ENCODE measurements at places on chromosomes 6 and 20.

DNA sequence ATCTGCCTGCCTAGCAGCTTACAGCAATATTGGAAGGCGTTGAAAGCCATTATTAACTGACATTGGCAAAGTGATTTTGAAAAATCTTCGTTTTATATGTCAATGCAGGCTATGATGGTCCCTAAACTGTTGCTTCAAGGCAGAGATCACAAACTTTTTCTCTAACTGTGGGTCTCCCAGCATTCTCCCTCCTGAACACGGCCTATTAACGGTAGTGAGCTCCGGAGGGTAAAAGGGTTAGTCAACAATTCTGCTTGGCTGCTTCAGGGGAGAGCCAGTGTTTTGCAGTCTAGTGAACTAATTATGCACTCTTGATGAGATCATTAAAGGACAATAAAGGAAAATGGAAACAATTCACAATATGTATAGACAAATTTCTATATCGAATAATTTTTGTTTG is 261.8 kb upstream of the QKI start:
- DNase-seq, result no peak

- no peak for DNase-seq
Observed at GRCh38 chr6:74857157-74857556, 348.7 kb downstream of the COL12A1 start.

GRCh38 chr6:169490830-169491229 is 211.0 kb downstream of the WDR27 start:
- no peak for DNase-seq

GRCh38 chr20:6178537-6178936 is 55.7 kb upstream of the FERMT1 start:
- no peak for DNase-seq

DNA sequence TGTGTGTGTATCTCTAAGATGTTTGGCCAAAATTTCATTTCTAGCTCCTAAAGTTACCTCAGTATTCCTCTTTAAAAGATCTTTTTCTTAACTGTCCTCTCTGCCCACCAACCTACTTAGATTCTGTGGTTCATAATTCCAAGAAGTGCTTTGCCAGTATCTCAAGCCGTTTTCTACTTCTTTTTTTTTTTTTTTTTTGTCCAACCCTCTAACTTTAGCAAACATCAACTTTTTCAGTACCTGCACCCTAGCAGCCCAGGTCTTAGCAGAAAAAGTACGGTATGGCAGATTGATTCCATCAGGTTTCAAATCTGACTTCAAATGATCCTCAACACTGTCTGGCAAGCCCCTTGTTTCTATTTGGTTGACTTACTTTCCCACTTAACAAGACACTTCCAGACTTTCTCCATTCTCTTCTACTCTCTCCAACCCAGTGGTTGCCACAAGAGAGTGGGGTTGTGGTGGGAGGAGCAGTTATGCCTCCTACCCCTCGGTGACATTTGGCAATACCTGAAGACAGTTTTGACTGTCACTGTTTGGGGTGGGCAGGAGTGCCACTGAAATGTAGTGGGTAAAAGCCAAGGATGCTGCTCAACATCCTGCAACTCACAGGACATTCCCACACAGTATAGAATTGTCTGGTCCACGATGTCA is 10.8 kb upstream of the MAN1A1 start:
- DNase-seq, result no peak

DNA sequence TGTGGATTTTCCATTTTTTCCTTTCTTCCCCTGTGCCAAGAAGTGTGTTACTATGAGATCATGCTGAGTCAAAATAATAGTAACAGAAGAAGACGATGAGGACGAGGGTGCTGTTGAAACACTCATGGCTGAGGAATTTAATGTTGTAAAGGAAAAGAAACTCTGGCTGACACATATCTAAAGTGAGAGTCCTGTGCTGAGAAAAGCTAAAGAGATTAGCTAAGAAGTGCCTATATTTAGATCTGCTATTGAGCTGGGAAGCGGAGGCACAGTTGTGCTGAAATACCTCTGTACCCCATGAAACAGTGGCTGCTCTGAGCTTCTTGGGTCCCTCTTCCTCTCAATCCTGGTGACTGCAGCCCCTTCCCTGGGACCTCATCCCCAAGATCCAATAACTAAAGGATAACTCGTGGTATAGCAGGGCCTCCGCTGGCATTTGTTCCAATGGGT is 1.1 kb upstream of the SYTL3 start:
- no peak for DNase-seq

- DNase-seq, result no peak
Observed at GRCh38 chr6:165562421-165563090, 100.5 kb downstream of the PDE10A start.

DNA sequence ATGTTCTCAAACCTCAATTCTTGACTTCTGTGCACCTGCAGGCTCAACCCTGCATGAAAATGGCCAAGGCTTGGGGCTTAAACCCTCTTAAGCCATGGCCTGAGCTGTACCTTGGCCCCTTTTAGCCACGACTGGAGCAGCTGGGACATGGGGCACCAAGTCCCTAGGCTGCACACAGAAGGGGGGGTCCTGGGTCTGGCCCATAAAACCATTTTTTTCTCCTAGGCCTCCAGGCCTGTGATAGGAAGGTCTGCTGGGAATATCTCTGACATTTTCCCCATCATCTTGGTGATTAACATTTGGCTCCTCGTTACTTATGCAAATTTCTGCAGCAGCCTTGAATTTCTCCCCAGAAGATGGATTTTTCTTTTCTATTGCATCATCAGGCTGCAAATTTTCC is 119.4 kb upstream of the VGLL2 start:
- DNase-seq, result no peak

- DNase-seq, result no peak
Observed at GRCh38 chr20:37231947-37232630, 29.5 kb downstream of the GHRH start.

DNA sequence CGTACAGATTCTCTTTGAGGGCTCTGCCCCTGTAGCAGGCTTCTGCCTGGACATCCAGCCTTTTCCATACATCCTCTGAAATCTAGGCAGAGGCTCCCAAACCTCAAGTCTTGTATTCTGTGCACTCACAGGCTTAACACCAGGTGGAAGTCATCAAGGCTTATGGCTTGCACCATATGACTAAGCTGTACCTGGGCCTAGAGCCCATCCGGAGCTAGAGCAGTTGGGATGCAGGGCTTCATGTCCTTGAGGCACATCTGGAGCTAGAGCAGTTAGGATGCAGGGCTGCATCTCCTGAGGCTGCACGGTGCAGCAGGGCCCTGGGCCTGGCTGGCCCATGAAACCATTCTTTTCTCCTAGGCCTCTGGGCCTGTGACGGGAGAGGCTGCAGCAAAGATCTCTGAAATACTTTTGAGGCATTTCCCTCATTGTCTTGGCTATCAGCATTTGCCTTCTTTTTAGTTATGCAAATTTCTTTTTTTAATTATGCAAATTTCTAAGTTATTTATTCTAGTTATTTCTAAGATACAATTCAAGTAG is 98.7 kb downstream of the CD24 start:
- no peak for DNase-seq

- no peak for DNase-seq
Observed at GRCh38 chr6:12351672-12352071, 61.5 kb downstream of the EDN1 start.

DNA sequence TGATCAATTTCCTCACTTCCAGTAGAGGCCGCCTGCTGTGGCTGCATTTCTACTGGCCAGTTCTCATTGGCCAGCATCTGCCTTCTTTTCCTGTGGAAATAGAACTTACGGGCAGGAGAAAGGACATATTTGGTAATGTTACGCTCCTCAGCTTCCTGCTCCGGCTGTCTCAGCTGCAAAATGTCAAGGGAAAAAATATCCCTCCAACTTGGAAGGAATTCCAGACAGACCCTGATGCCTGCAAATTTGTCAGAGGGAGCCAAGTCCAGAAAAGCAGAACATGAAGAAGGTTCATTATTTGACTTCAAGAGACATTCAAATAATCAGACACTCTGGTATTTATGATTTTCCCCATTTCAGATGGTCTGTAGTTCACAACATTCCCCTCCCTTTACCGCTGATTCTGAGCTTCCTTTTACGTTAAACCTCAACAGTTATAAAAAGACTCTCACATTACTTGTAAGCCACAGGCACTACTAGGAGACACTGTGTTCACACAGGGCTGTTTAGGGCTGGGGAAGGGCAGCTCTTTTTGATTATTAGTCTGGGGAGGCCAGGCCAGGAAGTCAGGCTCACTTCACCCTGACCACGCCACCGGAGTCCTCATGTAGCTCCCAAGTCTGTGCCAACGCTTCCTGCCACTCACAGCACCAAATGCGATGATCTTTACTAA is 179.6 kb upstream of the CCN2 start:
- DNase-seq, result no peak

GRCh38 chr20:10565922-10566897 is 107.6 kb downstream of the JAG1 start:
- DNase-seq, result no peak

- DNase-seq, result no peak
Observed at GRCh38 chr20:47686545-47686944, 98.7 kb downstream of the SULF2 start.

DNA sequence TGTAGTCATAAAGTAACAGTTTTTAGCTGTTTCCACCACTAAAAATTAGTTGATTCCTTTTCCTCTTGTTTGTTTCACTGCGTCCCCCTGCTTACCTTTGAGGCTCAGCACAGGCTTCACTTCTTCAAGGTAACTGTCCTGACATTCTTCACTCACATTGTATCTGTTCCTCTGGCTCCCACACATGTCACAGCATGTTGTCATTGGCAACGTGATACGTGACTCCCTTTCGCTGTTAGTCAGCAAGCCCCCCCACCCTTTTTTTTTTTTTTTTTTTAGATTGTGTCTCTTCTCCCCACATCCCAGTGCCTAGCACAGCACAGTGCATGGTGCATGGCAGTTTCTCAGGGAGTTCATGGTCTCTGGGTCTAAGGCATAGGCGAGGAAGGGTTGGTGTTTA is 13.3 kb downstream of the VAPB start:
- DNase-seq, result no peak

- DNase-seq, result no peak
Observed at GRCh38 chr6:158938811-158939254, 61.2 kb downstream of the RSPH3 start.

- DNase-seq, result no peak
Observed at GRCh38 chr20:41086402-41087324, 50.7 kb upstream of the PLCG1 start.

DNA sequence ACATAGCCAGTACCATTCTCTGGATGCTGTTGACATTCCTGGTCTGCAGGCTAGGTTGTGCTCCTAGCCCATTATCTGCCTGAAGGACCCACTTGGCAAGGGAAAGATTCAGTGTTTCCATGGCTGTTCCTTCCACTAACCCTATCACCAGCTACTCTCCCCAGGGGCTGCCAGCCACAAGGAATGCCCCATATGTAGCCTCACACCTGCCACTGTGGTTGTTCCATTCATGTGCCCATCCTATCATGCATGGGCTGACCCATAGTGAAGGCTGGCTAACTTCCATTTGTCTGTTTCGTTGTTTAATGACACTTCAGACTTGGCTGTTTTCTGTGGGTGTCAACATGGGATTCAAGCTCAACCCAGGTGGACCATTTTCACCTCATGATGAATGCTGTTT is 25.6 kb upstream of the HLA-A start:
- no peak for DNase-seq

DNA sequence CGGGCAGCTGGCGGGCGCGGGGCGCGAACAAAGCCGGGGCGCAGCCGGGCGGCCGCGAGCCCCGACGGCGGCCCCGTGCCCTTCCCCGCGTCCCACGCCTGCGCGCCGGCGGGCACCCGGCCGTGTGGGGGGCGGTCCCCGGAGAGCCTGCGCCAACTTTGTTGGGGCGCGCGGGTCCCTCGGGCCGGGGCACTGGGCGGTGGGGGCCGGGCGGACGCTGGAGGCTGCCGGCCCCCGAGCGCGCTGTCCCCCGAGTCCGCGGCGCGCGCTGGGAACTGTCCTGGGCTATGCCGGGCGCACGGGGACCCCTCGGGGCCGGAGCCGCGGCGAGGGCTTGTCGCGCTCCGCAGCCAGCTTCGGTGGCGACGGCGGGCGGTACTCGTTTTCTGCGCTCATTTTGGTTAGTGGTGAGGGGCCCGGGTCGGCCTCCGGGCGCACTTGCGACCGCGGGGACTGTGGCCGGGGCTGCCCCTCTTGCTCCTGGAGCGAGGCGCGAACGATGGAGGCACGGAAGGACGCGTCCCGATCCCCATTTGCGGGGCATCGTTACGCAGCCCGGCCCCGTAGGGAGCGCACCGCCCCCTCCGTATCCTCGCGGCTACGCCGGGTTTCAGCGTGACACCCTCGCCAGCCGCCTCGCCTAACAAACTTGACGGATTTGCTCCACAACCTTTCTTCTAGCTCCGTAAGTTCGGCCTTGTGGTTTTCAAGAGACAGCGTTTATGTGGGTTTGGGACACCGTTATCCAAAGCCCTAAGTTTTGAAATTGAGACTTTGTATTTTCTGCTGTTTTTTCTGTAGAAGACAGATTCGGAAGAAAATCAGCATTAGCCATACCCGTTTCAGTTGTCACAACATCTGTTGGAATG is 622 bp downstream of the SS18L1 start:
- peak; percentile 48 for DNase-seq

GRCh38 chr20:2163312-2163711 is 61.7 kb downstream of the STK35 start:
- no peak for DNase-seq

GRCh38 chr6:136529710-136530109 is 20.5 kb downstream of the MAP7 start:
- no peak for DNase-seq

GRCh38 chr6:40125680-40126394 is 191.6 kb upstream of the MOCS1 start:
- DNase-seq, result no peak

Data from GM18507 (cell line).